NCI-H774 (cell line): ENCODE measurements at places on chromosomes 1 and 21.

- DNase-seq: no peak
Measured at GRCh38 chr1:109616391-109616790, 3.0 kb downstream of the GNAT2 start.

- no peak for DNase-seq
Measured at GRCh38 chr1:22418933-22419382, 32.7 kb upstream of the ZBTB40 start.

GRCh38 chr1:10529091-10529490, 54.3 kb downstream of the PEX14 start:
- no peak for DNase-seq

DNA sequence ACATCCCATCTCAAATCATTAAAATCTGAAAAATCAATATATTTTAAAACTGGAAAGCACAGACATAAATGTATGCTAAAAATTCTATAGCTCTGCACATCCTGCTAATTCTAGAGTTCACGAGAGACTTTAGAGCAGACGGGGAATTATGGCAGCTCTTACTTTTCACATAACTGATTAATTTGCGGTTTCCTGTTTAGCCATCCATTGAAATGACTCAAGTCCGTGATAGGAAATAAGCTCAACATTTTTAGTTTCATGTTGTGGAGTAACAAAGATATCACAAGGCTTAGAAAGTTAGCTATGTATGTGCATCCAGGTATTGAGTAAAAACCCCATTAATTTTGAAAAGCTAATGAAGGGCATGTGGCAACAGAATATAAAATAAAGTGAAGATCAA, 123.2 kb downstream of the SMYD2 start:
- no peak for DNase-seq

DNA sequence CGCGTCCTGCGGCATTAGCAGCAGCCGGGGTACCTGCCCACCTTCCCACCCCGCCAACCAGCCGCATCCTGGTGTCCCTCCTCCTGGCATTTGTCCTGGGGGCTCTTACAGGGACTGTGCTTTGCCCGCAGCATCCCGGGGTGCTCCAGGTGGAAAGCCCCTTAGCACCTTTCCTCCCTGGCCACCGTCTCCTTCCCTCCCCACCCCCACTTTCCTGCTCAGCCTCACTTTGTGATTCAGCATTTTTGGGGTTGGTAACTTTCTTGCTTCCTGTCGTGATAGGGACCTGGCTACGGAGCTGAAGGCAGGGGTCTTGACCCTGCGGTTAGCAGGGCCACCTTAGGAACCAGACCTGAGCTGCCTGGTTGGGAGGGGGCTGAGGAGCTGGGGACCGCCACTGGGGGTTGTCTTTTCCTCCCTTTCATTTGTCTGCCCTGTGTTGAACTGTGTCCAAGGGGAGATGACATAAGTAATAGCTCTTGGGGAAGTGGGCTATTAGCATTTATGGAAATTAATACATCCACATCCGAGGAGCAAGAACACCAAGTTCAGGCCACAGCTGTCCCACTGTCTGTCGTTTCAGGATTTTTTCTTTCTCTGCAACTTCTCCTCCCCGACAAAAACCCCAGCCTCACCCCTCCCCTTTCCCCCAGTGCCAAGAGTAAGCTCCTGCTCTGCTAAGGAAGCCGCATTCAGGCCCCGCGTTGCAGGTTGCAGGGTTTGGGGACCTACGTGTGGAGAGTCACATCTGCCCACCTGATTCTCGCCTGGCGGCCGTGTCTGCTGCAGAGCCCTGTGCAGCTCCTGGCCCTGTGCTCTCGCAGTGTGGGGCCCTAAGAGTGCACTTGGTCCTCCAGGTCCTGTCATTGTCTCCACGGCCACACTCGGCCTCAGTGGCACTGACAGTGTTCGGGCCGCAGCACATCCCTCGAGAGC, 1.6 kb upstream of the NPHP4 start:
- DNase-seq: no peak

- no peak for DNase-seq
Measured at GRCh38 chr1:20342294-20343148, 51.8 kb downstream of the VWA5B1 start.

DNA sequence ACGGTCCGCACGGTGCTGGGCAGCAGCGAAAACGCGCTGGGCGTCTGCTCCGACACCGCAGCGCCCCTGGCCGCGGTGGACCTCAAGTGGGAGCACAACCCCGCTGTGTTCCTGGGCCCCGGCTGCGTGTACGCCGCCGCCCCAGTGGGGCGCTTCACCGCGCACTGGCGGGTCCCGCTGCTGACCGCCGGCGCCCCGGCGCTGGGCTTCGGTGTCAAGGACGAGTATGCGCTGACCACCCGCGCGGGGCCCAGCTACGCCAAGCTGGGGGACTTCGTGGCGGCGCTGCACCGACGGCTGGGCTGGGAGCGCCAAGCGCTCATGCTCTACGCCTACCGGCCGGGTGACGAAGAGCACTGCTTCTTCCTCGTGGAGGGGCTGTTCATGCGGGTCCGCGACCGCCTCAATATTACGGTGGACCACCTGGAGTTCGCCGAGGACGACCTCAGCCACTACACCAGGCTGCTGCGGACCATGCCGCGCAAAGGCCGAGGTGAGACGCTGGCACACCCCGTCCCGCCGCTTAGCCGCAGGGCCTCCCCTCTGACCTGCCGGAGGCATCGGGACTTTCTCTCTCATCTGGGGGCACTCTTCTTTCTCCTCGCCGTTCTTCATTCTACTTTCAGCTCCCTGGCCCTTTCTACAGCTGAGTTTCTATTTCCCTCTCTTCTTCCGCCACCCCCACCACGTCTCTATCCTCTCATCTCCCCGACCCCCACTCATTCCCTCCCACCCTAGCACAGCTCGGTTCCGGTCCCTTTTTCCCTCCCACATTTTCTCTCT, 1.0 kb downstream of the NPR1 start:
- no peak for DNase-seq

GRCh38 chr1:92583821-92584760, 97.4 kb upstream of the GFI1 start:
- DNase-seq: no peak

GRCh38 chr1:198496216-198497143, 44.0 kb downstream of the ATP6V1G3 start:
- DNase-seq: no peak

DNA sequence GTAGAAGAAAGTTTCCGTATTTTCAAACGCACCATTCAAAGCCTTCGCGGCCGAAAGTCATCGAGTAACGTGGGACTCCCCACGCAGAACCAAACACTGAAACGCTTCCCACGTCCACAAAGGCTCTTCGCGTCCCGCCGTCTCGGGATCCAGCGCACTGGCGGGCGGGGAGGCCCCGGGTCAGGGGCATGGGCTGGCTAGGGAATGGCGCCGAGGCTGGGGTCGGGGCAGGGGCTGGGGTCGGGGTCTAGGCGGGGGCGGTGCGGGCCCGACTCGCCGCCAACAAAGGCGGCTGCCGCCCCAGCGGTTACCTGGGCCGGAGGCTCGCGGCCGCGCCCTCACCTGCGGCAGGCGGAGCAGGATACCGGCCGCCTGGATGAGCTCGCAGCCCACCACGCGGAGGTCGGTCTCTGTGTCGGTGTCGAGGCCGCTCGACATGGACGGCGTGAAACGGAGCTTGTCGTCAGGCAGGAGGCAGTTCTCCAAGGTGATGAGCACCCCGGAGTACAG, 403 bp downstream of the CCNL2 start:
- no peak for DNase-seq

- no peak for DNase-seq
Measured at GRCh38 chr1:167860231-167860923, 53.6 kb downstream of the ADCY10 start.
